GM12891 (cell line): ENCODE measurements at places on chromosomes 6 and 20.

GRCh38 chr6:18405477-18406293, 18.5 kb downstream of the RNF144B start:
- DNase-seq = no peak

GRCh38 chr20:59062081-59062480, 19.5 kb upstream of the PRELID3B start:
- no peak for DNase-seq

DNA sequence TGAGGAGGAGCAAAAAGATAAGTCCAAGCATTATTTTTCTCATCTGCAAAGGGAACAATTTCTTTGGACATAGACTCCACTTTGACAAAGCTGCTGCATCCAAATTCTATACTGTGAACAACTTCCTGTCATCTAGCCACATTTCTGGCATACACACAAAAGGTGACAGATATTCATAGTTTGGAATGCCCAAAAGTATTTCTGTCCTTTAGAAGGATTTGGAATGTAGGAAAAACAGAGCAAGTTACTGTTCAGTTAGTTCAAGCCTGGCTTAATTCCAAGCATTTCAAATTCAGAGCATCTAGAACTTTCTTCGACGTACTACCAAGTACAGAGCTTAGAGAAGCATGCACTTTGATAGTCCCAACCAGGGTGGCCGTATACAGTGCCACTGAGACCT, 134.0 kb downstream of the PDE7B start:
- no peak for DNase-seq

DNA sequence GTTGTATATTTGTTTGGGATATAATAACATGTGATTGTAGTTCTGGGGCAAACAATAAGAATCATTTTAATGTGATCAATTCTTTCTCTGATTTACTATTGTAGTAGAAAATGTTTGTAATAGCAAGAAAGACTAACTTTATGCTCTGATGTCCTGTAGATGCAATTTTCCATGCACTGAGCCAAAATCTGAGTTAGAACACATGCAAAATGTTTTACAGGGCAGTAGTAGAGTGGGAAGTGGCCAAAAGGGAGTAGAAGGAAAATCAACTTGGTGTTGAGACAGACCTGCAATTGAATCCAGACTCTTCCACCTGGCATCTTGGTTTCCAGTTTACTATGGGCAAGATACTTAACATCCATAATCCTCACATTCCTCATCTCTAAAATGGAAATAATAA, 93.5 kb upstream of the BMP5 start:
- DNase-seq = no peak

- no peak for DNase-seq
Measured at GRCh38 chr6:169093066-169093723, 160.5 kb downstream of the THBS2 start.

DNA sequence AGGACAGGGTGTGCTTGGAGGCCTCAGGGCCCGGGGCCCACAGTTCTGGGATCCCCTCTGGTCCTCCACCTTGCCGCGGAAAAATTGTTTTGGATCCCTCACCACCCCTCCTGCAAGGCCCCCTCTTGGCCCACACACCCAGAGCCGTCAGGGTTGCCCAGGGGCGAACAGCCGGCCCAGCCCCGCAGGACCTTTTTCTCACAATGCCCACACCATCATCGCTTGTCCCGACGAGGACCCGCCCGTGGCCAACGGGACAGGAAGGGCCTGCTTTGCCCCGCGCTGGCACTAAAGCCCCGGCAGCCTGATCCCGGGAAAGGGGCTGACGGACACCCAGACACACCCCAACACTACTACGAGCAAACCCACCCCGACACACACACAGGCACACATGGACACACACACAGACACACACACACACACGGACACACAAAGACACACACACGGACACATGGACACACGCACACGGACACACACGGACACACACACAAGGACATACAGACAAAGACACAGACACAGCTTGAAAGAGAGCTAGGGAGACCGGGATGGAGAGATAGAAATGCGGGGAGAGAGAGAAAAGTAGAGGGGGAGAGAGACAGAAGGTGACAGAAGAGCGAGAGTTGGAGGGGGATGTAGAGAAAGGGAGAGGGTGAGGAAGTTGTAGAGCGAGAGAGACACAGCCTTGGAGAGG, 1493.5 kb upstream of the DEFB115 start:
- no peak for DNase-seq

GRCh38 chr20:22180244-22180643, 404.1 kb downstream of the FOXA2 start:
- no peak for DNase-seq

DNA sequence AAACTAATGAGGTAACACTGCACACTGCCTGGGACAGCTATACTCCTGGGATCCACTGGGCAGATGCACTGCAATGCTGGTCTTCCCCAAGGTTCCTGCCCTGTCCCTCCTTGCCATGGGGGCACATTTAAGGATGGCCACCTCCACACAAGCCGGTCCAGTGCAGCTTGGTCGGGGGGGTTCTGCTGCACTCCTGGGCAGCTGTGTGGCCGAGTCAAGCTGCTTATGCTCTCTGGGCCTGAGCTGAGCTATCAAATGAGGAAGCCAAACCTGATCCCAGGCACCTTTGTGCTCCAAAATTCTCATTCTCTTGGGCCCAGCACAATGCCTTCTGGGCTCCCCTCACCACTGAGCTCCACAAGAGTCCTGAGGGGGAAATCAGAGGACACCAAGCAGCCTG, 37.3 kb downstream of the NINL start:
- DNase-seq = no peak

DNA sequence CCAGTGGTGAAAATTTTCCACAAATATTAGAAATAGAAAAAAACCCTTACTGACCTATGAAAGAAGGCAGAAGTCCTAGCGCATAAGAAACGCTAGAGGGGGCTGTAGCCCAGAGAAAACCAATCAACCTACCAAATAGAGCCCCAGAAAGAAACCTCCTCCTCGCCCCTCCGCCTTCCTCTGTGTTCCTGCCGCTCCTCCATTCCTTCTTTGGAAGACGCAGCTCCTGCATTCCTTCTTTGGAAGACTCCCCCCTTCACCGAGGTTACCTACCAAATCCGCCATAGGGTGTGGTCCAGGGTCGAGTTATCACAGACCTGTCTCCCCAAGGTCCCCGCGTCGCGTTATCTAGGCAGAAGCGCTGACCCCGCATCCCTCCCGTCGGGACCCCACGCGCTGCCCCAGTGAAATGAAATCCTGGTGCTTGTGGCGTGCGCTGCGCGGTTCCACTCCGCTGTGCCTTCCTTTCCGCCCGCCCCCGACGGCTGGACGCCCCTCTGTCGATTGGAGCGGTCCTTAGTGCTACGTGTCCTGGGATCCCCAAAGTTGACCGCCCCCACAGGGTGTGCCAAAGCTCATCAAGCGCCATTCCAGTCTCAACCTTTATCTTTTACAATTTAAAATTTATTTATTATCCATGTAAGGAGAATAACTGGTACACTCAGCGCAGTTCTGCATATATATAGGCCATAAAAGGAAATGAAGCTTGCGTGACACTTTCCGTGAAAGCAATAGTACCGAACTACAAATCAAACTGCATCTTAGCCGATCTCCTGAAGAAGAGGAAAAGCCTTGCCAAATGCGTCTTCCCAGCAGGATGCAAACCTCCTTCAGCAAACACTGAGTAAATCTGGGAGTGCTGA, 13.0 kb downstream of the RPP21 start:
- DNase-seq = peak; percentile 35

- DNase-seq = no peak
Measured at GRCh38 chr6:105153676-105154075, 26.1 kb downstream of the POPDC3 start.

DNA sequence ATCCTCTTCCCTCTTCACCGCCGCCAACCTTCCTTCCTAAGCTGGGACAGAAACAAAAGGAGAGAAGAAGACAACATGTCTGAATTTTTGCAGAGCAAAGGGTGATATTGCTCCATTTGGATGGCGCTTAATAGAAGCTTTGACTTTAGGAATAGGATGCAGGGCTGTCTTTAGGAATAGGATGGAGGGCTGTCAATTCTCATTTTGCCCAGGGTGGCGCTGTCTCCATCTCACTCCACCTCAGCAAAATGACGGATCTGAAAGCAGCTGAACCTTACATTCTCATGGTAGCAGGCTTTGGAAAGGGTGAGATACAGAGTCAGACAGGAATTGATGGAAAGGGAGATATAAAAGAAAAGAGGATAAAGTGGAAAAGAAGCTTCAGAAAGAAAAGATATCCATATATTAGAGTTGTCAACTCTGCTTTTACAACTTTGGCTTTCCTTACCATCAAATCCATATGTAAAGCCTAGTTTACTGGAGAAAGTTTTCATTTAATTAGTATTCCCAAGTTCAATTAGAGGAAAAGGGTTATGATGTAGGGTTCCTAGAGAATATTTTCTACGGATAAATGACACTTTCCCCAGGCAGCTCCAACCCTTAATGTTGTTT, 2.4 kb downstream of the MTCL3 start:
- DNase-seq = peak; percentile 47

- DNase-seq = no peak
Measured at GRCh38 chr20:43352996-43353395, 104.7 kb upstream of the SRSF6 start.
